ENCODE measurements at places on chromosomes 1 and 21. TPM values are rescaled to one million over a fixed set of nuclear protein-coding genes. Genes with fewer than 3 reads are reported as not detected.

The MPZ gene
- 51.3 TPM for total RNA-seq

The OR2L8 gene
- not detected for total RNA-seq

- DNase-seq, result no peak
- peaks cover 6% of the 10 kb centered on the region for H3K4me1 ChIP-seq
- no peak overlapping the region for H3K27ac ChIP-seq
- H3K4me3 ChIP-seq, result no peak overlapping the region
Observed at GRCh38 chr1:210588946-210589345, 260.2 kb downstream of the HHAT start.

- H3K4me1 ChIP-seq, result peaks cover 12% of the 10 kb centered on the region
- DNase-seq, result no peak
- no peaks in the 10 kb centered on the region for H3K36me3 ChIP-seq
- H3K4me3 ChIP-seq, result peak overlapping the region; percentile 36
Observed at GRCh38 chr1:72278461-72278860, 3.9 kb downstream of the NEGR1 start.

GRCh38 chr1:85387781-85388180 lies 77.2 kb downstream of the DDAH1 start:
- H3K27ac ChIP-seq, result peak overlapping the region; percentile 69
- DNase-seq, result no peak

GRCh38 chr1:36446271-36446670 lies 4.0 kb downstream of the OSCP1 start:
- peak; percentile 36 for DNase-seq
- H3K4me3 ChIP-seq, result no peak overlapping the region
- peaks cover 3% of the 10 kb centered on the region for H3K27me3 ChIP-seq
- H3K4me1 ChIP-seq, result peaks cover 43% of the 10 kb centered on the region
- H3K27ac ChIP-seq, result no peak overlapping the region

DNA sequence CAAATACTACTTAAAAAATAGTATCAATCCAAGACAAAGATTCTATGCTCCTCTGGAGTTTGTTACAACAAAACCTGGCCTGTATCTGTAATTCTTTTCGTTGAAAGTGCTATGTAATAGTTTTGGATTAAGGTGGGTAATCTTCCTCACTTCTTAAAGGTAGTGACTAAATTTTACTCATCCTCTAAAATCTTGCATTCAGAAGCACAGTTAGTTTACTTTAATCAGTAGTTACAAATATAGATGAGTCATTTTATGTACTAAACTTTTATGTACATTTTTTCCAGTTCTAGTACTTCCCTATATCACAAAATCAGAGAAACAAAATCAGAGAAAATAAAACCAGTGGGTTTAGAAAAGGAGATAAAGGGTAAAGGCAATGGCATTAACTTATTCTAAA lies 51.3 kb downstream of the ZNHIT6 start:
- H3K27me3 ChIP-seq, result no peaks in the 10 kb centered on the region

GRCh38 chr1:30627994-30628393 lies 95.4 kb downstream of the MATN1 start:
- H3K4me1 ChIP-seq, result no peaks in the 10 kb centered on the region
- peaks cover 27% of the 10 kb centered on the region for H3K27me3 ChIP-seq
- no peak for DNase-seq
- no peaks in the 10 kb centered on the region for H3K36me3 ChIP-seq
- no peak overlapping the region for H3K27ac ChIP-seq

DNA sequence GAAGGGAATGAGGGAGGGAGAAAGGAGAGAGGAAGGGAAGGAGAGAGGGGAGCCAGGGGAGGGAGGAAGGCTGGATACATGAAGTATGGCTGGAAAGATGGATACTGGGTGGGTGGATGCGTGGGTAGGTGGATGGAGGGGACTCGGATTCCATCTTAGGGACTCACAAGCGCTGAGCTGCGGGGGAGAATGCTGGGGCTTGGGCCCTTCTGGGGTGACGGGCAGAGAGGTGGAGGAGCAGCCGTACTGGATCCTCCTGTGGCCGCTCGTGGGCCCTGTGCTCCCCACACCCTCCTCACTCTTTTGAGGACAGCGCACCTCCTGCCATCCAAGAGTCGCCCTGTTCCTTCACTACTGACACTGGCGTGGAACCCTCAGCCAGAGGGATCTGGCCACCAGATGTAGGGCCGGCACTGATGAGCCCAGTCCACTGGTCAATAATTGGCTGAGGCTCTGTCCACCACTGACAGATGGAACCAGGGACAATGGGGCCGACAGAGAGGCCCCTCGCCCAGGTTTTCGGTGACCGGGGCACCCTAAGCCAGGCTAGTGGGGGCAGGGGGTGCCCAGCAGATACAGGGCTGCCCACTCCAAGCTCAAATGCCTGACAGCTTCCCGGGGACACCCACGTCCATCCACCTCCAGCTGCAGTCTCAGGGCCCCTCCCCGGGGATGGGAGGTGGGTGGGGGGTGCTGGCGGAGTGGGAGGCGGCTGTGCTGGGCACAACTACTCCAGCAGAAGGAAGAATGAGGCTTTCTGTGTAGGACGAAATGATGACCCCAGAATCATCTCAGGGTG lies 4.4 kb upstream of the ACTRT2 start:
- H3K36me3 ChIP-seq, result no peaks in the 10 kb centered on the region
- no peaks in the 10 kb centered on the region for H3K4me1 ChIP-seq

DNA sequence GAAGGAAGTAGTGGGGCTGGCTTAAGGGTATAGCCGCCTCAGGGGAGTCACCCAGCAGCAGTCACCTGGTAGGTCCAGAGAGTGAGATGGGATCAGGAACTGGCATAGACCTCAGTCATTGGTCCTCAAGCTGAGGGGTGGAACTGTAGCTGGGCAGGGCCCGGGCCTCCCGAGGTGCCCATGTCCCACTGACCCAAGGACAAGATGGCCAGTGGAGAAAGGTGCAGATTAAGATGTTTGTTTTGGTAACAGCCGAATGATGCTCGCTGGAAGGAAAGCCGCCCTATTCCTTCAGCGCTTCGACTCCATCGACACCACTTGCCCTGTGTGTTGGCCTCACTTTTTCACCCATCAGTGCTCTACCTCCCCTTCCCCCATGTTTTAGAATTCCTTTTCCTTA lies 16.4 kb downstream of the COL9A2 start:
- H3K4me3 ChIP-seq, result no peak overlapping the region
- no peaks in the 10 kb centered on the region for H3K4me1 ChIP-seq

DNA sequence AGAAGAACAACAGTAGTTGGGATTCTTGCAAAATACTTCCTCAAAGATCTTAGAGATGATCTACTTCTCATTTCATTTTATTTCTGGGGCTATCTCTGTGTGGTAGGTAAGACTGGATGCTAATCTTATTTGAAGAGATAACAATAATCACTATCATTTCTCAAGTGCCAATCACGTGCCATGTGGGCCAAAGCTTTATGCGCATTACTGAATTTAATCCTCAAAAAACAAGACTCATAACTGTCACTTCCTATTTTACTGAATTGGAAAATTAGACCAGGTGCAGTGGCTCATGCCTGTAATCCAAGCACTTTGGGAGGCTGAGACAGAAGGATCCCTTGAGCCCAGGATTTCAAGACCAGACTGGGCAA lies 121.7 kb downstream of the KCNN3 start:
- no peak overlapping the region for H3K4me3 ChIP-seq
- H3K27ac ChIP-seq, result no peak overlapping the region
- peaks cover 34% of the 10 kb centered on the region for H3K4me1 ChIP-seq
- no peak for DNase-seq
- no peaks in the 10 kb centered on the region for H3K36me3 ChIP-seq
- peaks cover 32% of the 10 kb centered on the region for H3K27me3 ChIP-seq

All from neural crest cell (in vitro differentiated cells).